ENCODE measurements at places on chromosomes 6 and 20.

DNA sequence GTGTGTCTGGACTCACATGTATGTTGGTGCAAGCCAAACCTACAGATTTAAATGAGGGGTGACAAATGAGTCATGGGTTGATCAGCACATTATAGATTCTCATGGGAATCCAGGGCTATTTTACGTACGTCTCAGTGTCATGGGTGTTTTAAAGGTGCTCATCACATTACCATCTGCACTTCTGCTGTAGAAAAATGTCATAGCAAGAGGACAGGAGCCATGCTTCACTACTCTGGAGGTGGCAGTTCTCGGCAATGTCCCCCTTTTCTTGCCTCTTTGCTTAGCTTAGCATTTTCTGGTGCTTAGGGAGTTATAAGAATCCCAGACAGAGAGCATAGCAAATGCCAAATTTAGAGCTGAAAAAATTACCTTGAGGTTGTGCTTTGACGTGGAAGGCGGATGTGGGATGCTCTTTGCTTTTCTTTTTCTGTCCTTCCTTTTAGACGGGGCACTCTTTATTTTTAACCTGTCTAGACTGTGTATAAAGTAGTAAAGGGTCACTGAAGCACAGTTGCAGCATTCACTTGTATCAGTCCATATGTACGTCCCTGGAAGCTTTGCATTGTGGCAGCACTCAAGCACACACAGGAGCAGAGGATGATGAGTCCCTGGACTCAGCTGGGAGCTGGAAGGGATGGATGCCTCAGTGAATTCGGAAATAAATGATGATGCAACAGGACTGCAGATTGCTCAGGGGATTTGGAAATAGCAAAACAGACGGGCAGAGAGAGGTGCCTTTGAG is 139.7 kb downstream of the SYNDIG1 start:
- DNase-seq = no peak

DNA sequence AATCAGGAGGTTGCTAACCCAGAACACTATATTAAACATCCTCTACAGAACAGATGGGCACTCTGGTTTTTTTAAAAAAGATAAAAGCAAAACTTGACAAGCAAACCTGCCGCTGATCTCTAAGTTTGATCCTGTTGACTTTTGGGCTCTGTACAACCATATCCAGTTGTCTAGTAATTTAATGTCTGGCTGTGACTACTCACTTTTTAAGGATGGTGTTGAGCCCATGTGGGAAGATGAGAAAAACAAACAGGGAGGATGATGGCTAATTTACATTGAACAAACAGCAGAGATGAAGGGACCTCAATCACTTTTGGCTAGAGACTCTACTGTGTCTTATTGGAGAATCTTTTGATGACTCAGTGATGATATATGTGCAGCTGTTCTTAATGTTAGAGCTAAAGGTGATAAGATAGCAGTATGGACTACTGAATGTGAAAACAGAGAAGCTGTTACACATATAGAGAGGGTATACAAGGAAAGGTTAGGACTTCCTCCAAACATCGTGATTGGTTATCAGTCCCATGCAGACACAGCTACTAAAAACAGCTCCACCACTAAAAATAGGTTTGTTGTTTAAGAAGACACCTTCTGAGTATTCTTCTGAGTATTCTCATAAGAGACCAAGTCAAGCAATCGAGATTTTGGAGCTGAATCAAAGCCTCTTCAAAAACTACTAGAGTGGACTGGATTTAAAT is 201.2 kb upstream of the SHLD1 start:
- DNase-seq = no peak

DNA sequence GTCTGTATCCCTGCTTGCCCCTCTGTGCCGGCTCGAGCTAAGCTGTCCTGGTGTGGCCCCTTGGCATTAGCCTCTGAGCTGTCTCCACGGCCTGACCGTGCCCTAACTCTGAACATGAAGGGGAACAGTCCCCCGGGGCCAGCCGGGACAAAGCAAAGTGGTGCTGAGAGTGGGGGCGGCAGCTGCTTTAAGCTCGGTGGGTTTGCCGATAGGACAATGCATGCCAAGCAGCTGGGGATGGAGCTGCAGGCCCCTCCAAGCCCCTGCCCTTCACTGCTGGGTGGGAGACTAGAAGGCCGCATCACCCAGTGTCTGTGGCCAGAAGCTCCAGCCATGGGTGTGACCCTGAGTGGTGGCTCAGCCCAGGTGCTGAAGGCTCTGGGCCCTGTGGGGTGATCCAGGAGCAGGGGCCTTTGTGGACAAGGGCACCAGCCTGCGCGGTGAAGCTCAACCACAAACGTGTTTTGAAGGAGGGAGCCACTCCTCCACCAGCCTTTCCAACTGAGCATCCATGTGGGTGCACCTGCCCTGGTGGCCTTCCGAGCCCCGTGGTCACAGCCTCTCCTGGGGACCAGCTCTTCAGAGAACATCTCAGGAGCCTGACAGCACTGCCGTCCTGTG is 242.5 kb downstream of the ERMARD start:
- no peak for DNase-seq

GRCh38 chr6:129141499-129141898 is 258.6 kb downstream of the LAMA2 start:
- no peak for DNase-seq

- no peak for DNase-seq
These were observed 30.0 kb upstream of the ZNF133 start for GRCh38 chr20:18258126-18258860.

DNA sequence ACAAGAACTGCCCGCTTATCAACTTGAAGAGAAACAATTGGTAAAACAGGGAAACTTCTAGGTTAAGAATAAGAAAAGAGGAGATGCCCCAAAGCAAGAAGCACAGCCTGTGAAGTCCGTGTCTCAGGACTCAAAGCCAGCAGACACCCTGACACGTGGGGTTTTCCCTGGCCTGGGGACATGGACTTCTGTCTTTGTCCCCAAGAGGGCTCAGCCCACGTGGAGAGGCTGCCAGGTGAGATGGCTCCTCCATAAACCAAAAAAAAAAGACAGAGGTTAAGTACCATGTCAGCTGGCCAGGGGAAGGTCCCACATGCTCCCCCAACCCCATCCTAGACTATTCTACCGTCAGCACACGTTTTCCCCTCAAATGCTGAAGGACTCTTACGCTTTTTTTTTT is 9.9 kb downstream of the SERPINB6 start:
- no peak for DNase-seq

- DNase-seq = no peak
These were observed 622 bp downstream of the GPANK1 start for GRCh38 chr6:31663961-31664789.

GRCh38 chr6:144062786-144063185 is 32.6 kb downstream of the SF3B5 start:
- no peak for DNase-seq

DNA sequence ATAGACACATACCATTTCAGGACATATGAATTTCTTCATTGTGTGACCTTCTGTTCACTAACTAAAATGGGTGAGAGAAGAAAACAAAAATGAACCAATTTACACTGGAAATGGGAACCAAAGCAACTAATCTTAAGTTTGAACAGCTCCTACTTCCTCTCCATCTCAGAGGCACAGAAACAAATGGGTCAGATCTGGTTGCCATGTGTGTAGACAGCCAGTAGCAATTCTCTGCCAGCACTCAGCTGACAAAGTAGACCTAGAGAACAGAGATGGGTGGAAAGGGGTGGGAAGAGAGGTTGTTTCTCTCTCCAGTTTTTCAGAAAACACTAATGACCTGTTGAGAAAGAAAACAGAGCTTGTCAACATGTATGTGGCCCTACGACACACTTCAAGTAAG is 14.3 kb upstream of the POPDC3 start:
- no peak for DNase-seq

DNA sequence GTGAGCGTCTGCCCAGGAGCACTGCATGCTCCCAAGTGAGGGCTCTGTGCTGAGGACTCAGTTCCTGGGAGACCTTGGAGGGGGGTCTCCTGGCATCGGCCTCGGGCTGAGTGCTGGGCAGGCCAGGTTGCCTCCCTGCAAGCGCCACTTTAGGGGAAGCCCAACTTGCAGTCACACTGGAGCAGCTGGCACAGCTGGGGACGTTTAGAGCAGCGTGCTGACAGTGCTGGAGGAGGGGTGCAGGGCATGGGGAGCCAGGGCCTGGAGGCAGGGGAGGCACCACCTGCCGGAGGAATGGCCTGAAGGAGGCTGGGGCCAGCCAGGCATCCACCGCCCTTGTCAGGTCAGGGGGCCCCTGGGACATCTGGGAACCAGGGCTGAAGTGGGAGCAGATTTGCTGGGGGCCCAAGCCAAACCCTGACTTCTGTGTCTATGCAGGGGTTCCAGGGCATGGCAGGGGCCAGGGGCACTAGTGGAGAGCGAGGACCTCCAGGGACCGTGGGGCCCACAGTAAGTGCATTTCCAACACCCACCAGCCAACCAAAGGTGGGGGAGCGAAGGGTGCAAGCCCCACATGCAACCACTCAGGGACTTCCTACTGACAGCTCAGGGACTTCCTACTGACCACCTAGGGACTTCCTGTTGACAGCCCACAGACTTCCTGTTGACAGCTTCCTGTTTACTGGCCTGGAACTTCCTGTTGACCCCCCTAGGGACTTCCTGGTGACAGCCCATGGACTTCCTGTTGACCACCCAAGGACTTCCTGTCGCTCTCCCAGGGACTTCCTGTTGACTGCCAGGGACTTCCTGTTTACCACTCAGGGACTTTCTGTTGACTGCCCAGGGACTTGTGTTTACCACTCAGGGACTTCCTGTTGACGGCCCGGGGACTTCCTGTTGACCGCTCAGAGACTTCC is 33.6 kb downstream of the COL20A1 start:
- DNase-seq = peak; percentile 20

DNA sequence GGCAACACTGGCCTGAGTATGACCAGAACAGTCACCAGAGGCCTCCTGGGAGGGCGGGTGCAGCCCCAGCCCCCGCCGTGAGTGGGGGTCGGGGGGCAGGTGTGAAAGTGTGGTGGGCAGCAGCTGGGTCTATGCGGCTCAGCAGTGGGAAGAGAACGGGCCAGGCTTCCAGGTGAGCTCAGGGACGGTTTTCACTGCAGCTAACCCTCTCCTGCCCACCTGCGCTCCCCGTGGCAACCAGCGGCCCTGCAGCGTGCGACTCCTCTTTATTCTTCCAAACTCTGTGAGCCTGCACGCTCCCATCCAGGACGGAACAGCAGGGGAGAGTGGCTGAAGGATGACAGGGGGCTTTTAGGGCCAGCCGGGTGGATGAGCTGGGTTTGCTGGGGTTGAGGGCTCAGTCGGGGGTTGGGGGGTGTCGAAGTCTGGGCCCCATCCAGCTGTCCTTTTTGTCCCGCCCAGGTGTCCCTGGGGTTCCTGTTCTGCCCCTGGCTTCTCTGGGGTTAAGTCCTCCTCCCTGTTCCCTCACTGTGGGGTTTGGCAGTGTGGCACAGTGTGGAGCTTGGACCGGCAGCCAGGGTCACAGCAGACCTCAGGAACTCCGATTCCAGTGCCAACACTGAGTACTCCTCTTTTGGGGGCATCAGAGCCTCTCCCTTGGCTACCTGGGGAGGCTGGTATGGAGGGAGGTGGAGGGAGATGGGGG is 859 bp upstream of the BIRC7 start:
- no peak for DNase-seq

GRCh38 chr6:41634657-41635056 is 3.6 kb upstream of the MDFI start:
- DNase-seq = no peak

- DNase-seq = no peak
These were observed 402 bp downstream of the OSBPL2 start for GRCh38 chr20:62238569-62239277.

DNA sequence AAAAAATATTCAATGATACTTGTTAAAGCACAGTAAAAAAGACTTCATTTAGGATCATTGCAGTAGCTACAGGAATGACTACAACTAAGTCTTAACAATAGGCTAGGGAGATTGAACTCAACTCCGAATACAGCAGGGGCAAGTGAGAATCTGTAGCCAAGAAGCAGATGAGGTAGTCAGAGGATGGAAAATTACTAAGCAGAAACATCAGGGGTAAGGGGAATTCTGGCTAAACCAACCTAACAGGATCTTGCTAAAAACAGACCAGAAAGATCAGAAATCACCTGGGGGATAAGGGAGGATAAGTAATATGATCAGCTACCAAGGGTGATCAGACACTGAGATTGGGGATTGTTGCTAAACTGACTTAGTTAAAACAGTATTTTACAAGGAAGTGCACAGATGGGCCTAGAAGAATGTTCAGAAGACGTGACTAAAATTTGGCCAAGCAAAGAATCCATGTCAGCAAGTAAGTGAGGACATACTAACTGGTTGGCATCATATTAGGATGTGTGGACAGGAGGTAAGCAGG is 217.5 kb downstream of the TENT5A start:
- no peak for DNase-seq

DNA sequence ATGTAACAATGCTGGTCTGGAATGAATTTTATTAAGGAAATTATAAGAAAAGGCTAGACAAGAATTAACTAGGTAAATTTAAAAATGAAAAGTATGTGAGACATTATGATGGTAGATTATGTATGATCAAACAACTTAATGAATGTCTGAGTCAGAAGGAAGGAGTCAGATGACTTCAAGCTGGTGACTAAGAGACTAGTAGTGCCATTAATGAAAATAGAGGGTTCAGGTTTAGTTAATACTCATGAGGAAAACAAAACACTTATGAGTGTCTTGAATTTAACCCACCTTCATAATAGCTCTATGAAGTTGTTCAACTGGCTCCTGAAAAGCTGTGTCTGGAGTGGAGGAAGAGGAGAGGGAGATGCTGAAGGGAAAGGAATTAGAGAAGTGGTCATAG is 256.3 kb downstream of the ADGRB3 start:
- no peak for DNase-seq

GRCh38 chr20:9945408-9945807 is 89.4 kb upstream of the ANKEF1 start:
- no peak for DNase-seq

GRCh38 chr6:127921982-127922381 is 21.1 kb upstream of the THEMIS start:
- no peak for DNase-seq

GRCh38 chr6:136066005-136066404 is 184.1 kb downstream of the MTFR2 start:
- no peak for DNase-seq

DNA sequence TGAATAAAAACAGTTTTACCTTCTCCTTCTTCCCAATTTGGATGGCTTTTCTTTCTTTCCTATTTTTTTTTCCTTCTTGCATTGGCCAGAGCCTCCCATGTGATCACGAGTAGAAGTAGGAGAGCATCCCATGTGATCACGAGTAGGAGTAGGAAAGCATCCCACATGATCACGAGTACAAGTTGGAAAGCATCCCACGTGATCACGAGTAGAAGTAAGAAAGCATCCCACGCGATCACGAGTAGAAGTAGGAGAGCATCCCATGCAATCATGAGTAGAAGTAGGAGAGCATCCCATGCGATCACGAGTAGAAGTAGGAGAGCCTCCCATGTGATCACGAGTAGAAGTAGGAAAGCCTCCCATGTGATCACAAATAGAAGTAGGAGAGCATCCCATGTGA is 218.6 kb downstream of the DLL1 start:
- no peak for DNase-seq

DNA sequence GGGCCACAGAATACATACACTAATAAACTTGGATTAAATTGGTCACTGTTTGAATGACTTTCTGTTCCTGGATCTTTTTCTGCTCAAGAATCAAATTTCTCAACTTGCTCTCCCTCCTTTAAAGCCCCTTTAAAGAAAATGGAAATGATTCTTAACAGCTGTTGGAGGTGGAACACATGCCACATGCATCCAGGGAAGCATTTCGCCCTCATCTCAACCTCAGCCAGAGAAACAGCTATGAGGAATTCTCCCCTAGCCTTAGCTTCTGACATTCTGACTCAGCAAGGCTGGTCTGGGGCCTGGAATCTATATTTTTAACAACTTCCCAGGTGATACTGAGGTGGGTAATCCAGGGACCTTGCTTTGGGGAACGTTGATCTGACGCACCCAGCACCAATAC is 263.4 kb upstream of the ECI2 start:
- DNase-seq = no peak

- DNase-seq = no peak
These were observed 11.8 kb upstream of the THBD start for GRCh38 chr20:23061262-23061661.
